Epithelial cell of proximal tubule (primary cell): ENCODE measurements at places on chromosomes 1 and 21. TPM values are rescaled to one million over a fixed set of nuclear protein-coding genes. Genes with fewer than 3 reads are reported as not detected.

GRCh38 chr1:194338241-194338948 lies 1152.0 kb upstream of the B3GALT2 start:
- DNase-seq, result no peak

- DNase-seq, result no peak
Observed at GRCh38 chr1:196977278-196977677, at the start of gene CFHR5. CFHR5 (plus strand) TSS chr1:196977556; CDS start chr1:196977665, 109 bp downstream.

DNA sequence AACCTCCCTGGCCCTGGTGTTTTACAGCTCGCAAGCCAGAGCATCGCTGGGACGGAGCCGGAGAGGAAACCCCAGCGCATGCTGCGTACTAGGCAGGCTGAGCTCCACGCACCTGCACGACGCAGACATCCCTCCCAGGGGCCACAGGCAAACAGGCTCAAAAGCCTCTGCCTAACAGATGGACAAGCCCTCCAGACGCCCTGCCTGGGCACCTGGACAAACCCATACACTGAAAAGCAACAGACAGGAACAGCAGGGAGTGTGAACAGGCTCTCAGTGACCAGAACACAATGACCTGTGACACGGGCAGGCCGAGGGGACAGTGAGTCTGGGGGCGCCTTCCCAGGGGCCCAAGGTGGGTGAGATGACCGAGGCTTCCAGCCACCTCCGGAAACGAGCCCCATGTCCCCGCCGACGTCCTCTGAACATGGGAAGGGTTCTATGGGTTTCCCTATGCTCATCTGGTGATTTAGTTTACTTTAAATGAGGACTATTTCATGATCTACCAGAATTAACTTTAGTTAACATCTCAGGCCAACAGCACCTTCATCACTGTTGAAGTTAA lies 40.3 kb downstream of the NPHP4 start:
- no peak for DNase-seq

DNA sequence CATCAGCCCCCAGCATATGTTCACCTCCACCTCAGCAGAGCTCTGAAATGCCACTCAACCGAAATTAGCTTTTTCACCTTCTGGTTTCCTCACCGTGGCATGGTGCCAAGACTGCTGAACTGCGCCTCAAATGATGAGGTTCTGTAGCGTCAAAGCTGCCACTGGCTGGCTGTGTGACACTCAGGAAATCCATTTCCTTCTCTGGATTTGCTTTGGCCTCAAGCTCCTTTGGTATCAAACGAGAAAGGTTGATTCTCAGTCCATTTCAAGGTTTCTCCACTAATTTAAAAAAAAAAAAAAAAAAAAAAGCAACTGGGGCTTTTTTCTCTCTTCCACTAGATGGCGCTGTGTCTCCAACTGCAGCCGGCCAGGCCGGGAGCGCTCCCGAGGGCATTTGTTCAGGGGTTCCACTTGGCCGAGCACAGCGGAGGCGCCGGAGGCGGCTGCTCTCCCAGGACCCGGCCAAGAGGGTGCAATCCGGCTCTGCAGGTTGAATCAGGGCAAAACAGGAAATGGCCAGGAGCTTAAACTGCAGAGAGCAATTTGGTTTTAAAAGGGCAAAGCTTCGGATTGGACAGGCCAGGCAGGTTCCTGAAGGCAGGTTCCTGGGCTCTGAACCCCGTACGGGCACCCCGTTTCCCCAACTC lies 26.5 kb upstream of the PLA2G2C start:
- peak; percentile 53 for DNase-seq

DNA sequence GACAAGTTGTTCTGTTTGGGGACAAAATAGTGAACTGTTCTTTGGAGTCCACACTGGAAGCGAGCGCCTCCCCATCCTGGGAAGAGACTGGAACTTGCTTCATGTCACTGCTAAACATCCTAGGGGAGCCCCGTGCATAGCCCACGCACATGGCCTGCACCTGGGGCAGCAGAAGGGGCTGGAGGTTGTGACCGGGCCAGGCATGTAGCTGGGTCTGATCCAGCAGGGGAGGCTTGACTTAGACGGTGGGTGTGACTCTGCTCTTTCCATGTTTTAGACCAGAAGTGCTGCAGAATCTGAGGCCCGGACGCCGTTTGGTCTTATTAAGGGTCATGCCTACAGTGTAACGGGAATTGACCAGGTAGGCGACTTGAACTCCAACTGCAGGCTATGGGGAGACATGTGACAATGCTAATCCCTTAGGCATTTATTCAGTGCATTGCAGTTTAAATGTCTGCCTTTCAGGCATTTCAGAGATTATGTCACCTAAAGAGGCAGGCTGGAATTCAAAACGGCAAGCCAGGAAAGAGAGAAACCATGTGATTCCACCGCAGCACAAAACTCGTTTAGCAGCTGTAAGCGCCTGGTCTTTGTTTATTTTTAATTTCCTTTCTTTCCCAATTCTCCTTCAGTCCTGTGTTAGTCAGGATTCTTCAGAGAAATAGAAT lies 21.8 kb downstream of the CAPN9 start:
- no peak for DNase-seq

LCE3C gene
- total RNA-seq, result not detected in 2 replicates

DNA sequence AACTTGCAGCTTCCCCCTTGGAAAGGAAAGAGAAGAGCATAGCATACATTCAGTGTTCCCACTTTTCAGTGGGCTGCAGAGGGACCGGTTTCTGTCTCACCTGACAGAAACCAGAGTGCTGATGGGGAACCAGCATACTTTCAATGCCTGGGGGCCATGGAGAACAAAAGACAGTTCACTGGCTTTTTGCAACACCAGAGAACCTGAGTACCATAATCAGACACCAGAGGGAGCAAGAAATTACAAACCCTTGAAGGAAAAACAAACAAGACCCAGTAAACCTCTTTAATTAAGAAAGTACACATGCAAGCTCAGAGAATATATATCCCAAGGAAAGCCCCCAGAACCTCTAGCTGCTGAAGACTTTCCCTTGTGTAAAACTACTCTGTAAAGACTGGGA lies 51.1 kb downstream of the CSMD2 start:
- no peak for DNase-seq

GRCh38 chr1:87179076-87179810 lies 149.4 kb upstream of the LMO4 start:
- DNase-seq, result no peak

NPHP4 gene
- 7.5 and 8.8 TPM in 2 replicates for total RNA-seq

GRCh38 chr21:36891692-36892091 lies 74.8 kb downstream of the HLCS start:
- no peak for DNase-seq

KRTAP19-1 gene
- not detected in 2 replicates for total RNA-seq

DNA sequence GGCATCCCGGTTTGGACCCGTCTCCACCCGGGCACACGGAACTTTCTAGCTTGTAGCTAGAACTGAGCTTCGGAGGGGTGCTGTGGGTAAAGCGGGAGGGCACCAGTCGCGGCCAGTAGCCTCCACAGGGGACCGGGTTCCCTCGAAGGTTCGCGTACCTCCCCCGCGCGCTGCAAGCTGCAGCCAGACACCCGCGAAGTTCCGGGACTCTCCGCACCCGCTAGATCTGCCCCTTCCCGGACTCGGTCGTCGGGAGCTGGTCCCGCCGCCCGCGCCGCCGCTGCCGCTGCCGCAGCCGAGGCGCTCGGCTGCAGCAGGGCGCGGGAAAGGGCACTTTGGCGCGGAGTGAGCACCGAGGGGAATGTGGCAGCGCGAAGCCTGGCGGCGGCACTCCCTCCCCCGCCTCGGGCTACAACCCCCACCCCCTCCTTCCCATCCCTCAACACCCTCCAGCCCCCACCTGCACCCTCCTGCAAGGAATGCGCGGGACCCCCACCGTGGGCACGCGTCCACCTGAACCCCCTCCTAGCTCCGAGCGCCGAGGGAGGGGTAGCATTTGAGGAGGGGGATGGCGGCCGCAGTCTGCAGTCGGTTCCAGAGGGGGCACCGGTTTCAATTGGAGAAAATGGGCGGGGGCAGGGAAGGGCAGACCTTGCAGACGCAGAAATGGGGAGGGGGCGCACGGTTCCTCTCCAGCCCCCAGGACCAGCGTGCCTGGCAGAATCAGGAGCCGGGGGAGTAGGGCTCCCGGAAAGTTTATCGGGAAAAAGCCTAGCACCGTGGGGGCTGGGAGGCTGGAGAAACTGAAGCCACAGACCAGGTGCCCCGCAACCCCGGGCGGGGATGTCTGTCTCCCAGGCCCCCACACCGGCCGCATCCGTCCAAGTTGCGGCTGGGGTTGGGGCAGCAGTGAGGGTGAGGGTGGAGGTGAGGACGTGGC lies 968 bp downstream of the CSMD2 start:
- DNase-seq, result no peak

PDPN gene
- 7.6 TPM in 2 replicates for total RNA-seq

GRCh38 chr1:116724765-116725375 lies 29.4 kb upstream of the CD2 start:
- no peak for DNase-seq

- no peak for DNase-seq
Observed at GRCh38 chr21:17576080-17576835, 36.4 kb downstream of the BTG3 start.

ZSWIM5 gene
- 0.23 and 0.72 TPM in 2 replicates for total RNA-seq

- DNase-seq, result no peak
Observed at GRCh38 chr21:46028573-46029091, 47.1 kb downstream of the COL6A1 start.

TNFRSF1B gene
- 0.06 and 1.5 TPM in 2 replicates for total RNA-seq

DNA sequence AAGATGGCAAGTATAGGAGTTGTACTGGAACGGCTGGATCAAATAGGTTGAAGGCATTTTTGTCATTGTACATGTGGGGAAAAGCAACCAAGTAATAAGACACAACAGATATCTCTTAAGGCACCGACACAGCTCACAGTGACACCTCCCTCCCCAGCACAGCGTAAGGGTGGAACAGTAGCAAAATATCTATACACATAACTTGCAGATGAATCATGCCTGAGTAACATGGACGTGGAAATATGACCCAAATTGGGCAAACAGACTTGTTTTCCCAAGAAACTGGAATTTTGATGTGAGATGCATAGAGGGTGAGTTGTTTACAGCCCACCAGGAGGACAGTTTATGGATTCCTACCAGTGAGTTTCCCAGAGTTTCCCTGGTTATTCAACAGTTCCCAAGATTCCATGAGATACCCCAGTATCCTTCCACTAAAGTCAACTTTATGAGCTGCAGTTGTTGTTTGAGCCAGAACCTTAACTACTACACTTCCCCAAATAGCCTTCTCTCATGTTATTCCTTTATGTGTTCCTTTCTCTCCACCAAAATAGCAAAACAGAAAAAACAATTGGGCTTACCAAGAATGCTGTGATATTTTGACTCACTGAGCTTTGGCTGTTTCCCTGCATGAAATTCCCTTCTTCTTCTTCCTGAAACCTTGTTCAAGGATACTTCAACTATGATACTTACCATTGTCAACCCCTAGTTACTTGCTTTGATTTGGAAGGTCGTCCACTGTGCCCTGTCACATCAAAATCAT lies 7.1 kb upstream of the DR1 start:
- no peak for DNase-seq

DNA sequence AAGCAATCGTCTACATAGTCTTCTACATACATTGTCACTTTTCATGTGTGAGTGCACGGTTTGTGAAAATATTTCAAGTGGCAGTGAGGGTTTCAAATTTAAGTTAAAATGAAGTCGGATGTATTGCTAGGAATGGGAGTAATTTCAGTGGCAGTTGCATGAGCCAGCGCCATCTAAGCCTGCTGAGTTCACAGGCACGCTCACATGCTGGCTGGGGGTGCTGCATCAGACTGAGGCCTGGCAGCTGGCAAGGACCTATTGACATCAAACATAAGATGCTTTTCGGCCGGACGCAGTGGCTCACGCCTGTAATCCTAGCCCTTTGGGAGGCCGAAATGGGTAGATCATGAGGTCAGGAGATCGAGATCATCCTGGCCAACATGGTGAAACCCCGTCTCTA lies 80.7 kb downstream of the UBE4B start:
- no peak for DNase-seq

- DNase-seq, result no peak
Observed at GRCh38 chr1:2546515-2547209, 9.5 kb upstream of the TNFRSF14 start.

DNA sequence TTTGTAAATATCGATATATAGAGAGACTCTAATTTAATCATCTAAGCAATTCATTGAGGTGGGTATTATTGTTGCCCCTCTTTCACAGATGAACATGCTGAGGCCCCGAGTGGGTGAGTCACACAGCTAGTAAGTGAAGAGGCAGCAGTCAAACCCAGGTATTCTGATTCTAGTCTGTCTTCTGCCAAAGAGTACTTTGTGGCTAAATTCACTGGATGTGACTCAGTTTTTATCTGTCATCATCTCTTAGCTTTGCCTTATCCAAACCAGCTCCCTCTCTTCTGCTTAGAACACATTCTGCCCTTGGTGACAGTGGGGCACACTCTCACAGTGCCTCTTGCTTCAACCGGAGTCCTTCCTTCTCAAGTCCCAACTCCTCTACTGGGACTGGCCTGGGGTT lies 11.5 kb downstream of the FCRL5 start:
- DNase-seq, result no peak

ANGEL2 gene
- total RNA-seq, result 14.8 and 27.4 TPM in 2 replicates

GJA9 gene
- total RNA-seq, result not detected in 2 replicates

- peak; percentile 48 for DNase-seq
Observed at GRCh38 chr1:46134660-46135331, 2.4 kb upstream of the PIK3R3 start.

- DNase-seq, result peak; percentile 32
Observed at GRCh38 chr1:195663549-195664280, 944.5 kb downstream of the KCNT2 start.

OR2T11 gene
- total RNA-seq, result not detected in 2 replicates

- no peak for DNase-seq
Observed at GRCh38 chr1:99004861-99005442, at the start of gene PLPPR5. PLPPR5 (minus strand) TSS chr1:99004861; CDS start chr1:99004671, 190 bp downstream.

DNAJC28 gene
- total RNA-seq, result 0.87 and 0.92 TPM in 2 replicates

ARHGAP30 gene
- 0.06 and 0.07 TPM in 2 replicates for total RNA-seq

DNA sequence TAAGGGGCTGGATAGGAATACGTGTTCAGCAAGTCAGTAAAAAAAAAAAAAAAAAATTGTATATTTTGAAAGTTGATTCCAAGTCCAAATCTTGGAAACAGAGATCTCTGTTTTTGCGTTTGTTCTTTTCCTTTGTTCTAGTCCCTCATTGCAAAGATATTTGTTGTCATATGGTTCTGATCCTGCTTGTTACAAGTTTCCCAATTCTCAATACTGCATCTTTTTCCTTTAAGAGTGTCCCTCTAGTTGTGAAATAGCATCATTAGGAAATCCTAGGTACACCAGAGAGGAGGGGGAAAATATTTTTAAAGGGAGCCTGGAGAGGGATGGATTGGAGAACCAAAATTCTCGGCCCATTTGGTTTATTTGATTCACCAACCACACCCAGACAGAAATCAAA lies 152.2 kb upstream of the C1orf105 start:
- no peak for DNase-seq

GRCh38 chr1:65444128-65444640 lies 23.7 kb downstream of the LEPR start:
- no peak for DNase-seq

- DNase-seq, result no peak
Observed at GRCh38 chr1:35567947-35568558, 5.1 kb upstream of the TFAP2E start.

GRCh38 chr1:3471356-3472087 lies 17.1 kb downstream of the ARHGEF16 start:
- DNase-seq, result no peak

- peak; percentile 25 for DNase-seq
Observed at GRCh38 chr1:87867626-87868025, 538.9 kb downstream of the LMO4 start.
